Activated T-cell treated with anti-CD3 and anti-CD28 coated beads, Interleukin-2, amount 50 U/mL, for 24 hours (primary cell): ENCODE measurements at places on chromosomes 4 and X.

DNA sequence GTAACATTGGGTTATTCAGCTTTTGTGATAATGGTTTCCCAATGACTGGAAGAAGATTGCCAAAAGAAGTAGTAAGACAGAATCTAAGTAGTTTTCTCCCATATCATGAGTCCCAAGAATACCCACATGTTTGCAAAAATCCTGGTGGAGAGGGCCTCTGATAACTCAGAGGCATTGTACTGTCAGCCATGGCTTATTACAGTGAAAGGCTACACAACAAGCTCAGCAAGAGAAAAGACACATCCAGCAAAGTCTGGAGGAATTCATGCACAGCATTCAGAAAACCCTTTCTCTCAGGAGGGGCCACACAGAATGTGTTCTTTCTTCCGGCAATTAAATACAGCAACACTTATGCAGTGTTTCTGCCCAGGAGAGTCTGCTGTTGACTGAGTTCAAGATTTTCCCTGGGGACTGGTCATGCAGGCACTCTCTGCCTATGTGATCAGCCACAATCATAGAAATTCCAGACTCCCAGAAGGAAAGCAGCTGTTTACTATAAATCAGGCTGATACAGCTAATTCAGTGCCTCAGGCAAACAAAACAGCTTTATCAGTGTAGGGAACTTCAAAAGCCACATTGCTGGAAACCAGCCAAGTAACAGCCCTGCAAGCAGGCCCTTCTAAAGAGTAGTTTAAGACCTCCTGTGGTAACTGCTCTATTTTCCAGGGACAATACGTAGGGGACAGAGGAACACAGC is 937.1 kb downstream of the CCSER1 start:
- no peak overlapping the region for H3K4me3 ChIP-seq
- H3K4me1 ChIP-seq = no peaks in the 10 kb centered on the region
- no peaks in the 10 kb centered on the region for H3K27me3 ChIP-seq
- no peaks in the 10 kb centered on the region for H3K36me3 ChIP-seq
- DNase-seq = no peak

DNA sequence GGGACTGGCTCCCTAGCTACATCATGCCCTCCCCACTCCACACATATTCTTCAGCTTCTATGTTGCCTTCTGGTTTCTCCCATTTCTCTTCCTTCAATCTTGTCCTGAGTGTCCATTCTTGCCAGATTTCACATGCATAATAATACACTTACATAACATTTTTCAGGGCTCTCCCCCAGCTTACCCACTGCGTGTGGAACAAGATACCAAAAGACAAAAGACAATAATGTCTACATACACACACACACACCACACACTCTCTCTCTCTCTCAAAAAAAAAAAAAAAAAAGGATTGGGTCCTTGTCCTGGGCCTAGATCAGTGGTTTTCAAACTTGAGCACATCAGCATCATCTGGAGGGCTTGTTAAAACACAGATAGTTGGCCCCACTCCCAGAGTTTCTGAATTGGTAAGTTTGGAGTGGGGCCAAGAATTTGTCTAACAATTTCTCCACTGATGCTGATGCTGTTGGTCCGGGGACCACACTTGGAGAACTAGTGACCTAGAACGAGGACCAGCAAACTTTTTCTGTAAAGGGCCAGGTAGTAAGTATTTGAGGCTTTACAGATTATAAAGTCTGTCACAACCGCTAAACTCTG is 6.5 kb upstream of the SMARCA1 start:
- H3K36me3 ChIP-seq = no peaks in the 10 kb centered on the region
- H3K27ac ChIP-seq = no peak overlapping the region

GRCh38 chr4:80322716-80323115 is 12.8 kb upstream of the CFAP299 start:
- no peak for DNase-seq
- H3K27ac ChIP-seq = no peak overlapping the region
- peaks cover 10% of the 10 kb centered on the region for H3K27me3 ChIP-seq
- peaks cover 1% of the 10 kb centered on the region for H3K4me1 ChIP-seq
- H3K36me3 ChIP-seq = no peaks in the 10 kb centered on the region

GRCh38 chr4:109921384-109921808 is 8.7 kb downstream of the EGF start:
- no peaks in the 10 kb centered on the region for H3K4me1 ChIP-seq
- no peak for DNase-seq
- no peaks in the 10 kb centered on the region for H3K36me3 ChIP-seq

DNA sequence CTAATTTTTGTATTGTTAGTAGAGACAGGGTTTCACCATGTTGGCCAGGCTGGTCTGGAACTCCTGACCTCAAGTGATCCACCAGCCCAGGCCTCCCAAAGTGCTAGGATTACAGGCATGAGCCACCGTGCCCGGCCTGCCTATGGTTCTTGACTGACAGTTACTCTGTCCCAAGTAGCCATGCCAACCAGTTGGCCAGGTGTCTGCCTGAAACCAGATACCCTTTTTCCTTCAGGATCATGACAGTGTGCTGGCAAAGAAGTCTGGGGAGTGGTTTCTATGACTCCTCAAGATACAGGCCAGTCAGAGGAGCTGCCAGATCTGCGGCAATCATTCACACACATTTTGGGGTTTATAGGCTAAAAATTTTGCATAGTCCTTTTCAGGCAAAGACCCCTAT is 1.7 kb upstream of the LAS1L start:
- peaks cover 16% of the 10 kb centered on the region for H3K4me1 ChIP-seq
- no peak overlapping the region for H3K4me3 ChIP-seq
- H3K27ac ChIP-seq = no peak overlapping the region
- DNase-seq = no peak

DNA sequence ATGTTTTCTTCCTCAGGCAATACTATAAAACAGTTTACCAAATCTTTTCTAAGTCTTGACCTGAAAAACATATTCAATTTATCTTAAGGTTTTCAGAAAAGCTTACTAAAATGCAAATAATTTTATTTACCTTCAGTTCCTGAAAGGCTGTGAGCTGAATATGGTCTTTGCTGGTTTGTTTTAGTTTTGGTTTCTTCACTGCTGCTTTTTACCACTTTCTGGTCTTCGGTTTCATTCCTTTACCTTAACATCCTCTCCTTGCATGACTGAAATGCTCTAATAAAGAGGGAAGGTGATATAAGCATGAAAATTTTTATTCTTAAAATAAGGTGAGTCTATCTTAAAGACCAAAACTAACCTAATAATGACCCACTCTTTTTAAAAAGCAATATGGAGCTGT is 97.1 kb upstream of the NRK start:
- peaks cover 7% of the 10 kb centered on the region for H3K27me3 ChIP-seq
- no peak overlapping the region for H3K4me3 ChIP-seq
- H3K27ac ChIP-seq = no peak overlapping the region
- DNase-seq = no peak
